Activated CD4-positive, alpha-beta T cell treated with anti-CD3 and anti-CD28 coated beads, Interleukin-2, amount 50 U/mL, for 24 hours (primary cell): ENCODE measurements at places on chromosomes 12 and 14.
A peak's percentile ranks its signal among the peaks of the same experiment; 100 is the strongest.

DNA sequence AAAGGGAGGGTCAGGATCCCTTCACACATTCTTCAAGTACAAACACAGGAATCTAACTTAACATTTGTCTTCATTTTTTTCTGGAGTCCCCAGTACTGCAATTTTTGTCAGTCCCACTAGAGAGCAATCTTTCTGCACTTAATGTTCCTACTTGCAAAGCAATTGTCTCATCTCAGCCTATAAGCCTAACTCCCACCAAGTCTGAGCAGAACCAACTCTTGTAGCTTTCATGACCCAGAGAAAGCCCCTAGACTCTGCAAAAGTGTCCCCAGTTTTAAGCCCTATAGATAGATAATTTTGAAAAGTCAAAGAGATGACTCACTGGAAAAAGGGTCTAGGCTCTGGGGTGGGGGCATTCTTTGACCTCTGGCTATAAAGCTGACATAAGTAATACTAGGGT is 1.8 kb upstream of the ZBTB39 start:
- DNase-seq = no peak

DNA sequence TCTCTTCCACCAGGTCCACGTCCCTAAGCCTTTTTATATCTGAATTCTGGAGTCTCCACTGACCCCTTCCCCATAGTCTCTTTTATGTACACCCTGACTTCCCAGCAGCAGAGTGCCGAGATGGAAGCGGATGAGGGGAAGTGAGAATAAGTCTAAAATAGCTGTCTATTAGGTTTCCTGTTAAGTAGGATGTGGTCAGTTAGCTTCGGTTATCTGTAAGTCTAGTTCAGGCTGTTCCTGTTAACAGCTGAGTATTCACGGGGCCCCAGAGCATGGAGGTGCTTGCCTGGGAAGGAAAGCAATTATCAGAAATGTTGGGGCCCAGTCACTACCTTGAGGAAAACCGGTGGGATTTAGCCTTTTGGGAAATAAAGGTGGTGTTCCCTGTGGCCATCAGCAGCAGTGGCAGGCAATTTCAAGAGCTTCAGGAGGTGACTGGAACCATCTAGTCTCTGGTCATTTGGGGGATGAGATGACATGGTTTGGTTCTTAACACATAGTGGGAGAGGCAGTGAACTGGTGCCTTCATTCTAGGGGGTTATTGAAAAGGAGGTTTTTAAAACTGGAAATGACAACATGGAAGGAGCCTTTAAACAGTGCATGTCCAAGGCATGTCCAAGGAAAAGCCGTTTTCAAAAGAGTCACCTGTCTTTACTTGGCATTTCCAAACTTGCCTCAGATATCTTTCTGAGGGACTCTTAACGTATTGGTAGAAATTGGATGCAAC is 21.8 kb downstream of the CHST11 start:
- no peak for DNase-seq

- DNase-seq = no peak
Measured at GRCh38 chr12:57454566-57455373, at the start of gene INHBE. TSS of gene INHBE (plus strand) at chr12:57455307. CDS start at chr12:57455537, 230 bp downstream.

DNA sequence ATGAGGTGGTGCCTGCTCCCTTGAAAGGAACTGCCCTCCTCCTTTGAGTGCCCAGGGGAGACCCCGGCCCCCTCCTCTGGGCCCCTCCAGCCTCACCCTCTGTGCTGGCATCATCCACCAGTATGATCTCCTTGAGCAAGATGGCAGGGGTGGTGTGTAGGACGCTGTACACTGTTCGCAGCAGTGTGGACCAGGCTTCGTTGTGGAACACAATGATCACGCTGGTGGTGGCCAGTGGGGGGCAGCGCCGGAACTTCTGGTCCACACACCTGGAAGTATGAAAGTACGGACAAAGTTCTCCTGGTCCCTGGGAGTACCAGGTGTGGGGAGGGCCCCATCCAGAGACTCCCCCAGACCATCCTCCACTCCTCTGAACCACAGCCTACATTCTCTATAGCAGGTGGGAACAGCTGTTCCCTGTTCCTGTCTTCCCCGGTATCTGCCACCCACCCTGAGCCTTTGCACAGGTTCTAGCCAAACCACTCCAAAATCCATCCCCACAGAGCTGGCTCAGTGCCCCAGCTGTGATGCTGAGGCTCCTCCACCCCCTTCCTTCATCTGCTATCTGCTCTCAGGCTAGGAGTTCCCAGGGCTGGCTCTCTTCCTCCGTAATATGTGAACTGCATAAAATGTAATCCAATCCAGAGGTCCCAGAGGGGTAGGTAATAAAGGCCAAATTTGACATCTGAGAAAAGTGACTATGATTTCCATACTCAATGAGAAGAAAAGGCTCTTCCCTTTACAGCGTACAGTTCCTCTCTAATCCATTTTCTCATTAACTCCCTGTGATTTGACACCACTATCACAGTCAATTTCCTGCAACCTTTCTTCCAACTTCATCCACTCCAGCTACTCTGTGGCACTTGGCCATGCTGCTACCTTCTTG is 13.9 kb downstream of the GALNT6 start:
- no peak for DNase-seq

GRCh38 chr12:39905152-39905551 is 200.7 kb downstream of the SLC2A13 start:
- no peak for DNase-seq

DNA sequence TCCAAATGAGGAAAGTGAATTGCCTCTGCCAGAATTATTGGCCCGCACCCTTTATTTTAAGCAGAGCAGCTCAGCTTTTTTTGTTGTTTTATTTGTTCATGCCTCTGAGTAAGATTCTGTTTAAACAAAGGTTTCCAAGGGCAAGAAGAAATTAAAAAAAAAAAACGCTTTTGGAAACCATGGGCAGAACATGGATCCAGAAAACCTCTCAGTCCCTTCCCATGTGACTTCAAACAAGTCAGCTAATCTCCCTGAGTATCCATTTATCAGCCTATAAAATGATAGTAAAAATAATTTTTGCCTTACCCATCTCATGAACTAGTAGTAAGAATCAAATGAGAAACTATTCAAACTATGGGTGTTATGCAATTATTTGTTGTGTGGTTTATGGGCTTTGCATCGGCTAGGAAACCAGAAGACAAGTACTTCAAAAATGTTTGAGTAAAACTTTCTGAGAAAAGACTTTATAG is 27.6 kb downstream of the KITLG start:
- DNase-seq = no peak

DNA sequence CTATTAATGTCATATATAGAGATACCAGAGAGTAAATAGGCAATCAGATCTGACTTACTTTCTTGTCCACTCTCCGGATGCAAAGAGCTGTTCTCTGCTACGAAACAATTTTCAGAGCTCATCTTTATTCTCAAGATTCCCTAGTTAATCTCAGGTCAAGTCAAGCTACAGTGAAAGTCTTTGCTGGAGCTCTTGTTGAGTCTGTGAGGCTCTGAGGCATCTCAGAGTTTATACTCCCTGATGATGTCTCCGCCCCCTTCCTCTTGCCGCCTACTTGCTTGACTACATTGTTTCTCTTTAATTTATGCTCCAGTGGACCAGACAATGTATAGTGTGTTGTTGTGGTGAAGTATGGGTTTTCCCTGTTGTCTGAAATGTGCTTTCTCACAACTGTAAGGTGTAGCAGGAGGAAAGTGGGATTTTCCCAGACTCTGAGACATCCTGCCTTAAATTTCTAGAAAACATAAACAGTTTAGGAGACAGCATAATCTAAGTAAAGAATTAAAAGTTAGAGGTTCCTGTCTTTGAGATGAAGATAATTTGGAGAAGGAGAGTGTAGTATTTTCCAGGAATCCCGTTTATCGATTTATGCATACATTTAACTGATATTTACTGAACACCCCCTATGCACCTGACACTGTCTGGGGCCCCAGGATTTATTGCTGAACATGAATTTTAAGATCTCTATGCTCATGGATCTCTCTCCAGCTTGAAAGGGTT is at the start of gene CD69:
Gene CD69 (minus strand): TSS at position 203 of the 720 bp plus-strand sequence. CDS start 81 bp downstream, at position 122.
- DNase-seq = peak; percentile 45

DNA sequence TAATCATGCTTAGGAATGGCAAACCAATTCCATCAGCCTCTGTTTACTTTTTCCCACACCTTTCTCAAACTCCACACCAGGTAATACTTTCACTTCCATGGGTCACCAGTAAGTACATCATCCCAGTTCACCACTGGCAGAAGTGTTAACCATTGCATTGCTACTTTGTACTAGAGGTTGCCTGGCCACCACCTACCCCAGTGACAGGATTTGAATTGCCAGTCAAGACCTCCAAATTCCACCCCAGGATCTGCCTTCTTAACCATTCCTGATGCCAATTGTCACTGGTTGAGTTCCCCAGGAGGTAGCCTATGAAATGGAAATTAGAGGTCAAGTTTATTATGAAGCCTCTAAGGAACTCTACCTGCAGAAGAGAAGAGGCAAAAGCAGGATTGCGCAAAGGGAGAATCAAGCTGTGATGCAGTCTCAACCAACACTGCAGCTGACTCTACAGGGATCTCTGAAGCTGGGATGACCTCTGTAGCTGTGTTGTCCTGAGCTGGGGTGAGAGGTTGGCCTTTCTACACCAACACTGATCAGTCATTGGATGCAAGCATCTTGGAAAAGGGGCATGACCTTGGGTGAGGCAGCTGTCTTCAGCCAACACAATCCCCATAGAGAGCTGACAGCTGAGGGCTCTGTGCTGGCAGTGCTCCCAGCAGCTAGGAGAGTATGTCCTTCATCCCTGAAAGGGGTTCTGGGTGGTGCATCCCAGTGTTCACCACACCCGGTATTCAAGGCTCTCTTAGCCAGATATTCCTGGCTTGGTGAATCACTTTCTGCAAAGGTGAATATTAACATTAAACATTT is 37.0 kb upstream of the HMGA2 start:
- DNase-seq = no peak

DNA sequence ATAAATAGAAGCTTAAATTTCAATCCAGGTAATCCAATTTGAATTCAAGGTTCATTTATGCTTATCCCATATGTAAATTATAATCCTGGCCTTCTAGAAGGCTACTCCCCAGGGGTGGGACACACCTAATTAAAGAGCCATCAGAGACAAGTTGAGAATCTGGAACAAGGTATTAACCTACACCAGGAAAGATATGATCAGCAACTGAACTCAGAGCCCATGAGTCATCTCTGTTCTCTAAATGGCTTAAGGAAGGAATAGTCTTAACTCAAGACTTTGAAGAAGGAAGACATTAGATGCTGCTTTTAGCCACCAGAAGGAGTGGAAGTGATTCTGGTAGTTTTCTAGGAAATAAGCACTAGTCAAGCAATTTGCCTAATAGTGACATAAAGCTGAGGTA is 88.0 kb downstream of the KIF21A start:
- no peak for DNase-seq

- no peak for DNase-seq
Measured at GRCh38 chr12:96985515-96986362, 78.7 kb downstream of the NEDD1 start.

GRCh38 chr12:26058818-26059217 is 66.0 kb downstream of the BHLHE41 start:
- DNase-seq = no peak

GRCh38 chr12:632102-632696 is 31.0 kb downstream of the NINJ2 start:
- no peak for DNase-seq

DNA sequence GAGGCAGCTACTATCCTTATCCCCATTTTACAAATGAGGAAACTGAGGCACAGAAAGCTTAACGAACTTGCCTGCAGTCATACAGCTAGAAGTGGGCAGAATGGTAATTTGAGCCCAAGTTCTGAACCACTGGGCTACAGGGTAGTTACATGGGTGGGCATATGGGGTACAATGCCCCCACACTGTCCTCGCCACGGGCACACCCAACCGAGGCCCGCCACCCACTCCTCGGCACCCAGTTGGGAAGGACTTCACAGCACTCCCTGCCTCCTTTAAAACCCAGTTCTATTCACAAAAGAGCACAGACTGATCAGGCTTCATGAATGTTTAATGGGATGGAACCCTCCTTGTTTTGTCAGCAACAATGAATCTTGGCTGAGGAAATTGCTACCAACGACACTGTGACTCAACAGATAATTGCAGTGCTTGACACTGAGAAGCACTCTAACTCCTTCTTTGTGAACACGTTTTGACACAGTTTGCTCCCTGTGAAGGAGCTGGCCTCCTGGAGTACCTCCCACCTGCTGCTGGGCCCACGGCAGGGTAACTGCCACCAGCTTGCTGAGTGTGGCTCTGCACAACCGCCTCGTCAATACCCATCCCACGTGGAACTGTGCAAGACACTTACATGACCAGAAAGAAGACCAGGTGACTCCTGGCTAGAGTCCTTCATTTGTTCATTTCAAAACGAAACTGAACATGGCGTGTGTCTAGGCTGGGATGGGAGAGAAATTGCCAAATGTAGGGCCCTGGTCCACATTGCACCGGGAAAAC is 63.5 kb downstream of the CLMN start:
- DNase-seq = no peak

GRCh38 chr12:97466621-97467020 is 4.0 kb downstream of the RMST start:
- no peak for DNase-seq

DNA sequence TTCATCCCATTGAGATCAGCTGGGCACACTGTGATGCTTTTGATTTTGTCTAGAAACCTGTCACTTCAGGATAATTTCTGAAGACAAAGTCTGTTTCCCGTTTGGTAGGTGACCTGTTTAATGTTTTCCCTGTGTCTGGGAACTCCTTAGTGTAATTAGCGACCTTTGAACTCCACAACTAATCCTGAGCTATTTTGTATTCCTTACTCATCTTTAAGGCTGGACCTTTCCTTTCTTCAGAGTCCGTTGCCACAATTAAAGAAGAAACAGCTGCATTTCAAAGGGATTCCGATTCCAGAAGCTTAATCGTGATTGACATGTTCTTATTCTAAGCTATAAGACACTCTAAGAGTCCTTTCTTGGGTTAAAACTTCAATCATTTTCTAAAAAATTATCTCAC is 22.0 kb downstream of the AP5M1 start:
- DNase-seq = no peak

DNA sequence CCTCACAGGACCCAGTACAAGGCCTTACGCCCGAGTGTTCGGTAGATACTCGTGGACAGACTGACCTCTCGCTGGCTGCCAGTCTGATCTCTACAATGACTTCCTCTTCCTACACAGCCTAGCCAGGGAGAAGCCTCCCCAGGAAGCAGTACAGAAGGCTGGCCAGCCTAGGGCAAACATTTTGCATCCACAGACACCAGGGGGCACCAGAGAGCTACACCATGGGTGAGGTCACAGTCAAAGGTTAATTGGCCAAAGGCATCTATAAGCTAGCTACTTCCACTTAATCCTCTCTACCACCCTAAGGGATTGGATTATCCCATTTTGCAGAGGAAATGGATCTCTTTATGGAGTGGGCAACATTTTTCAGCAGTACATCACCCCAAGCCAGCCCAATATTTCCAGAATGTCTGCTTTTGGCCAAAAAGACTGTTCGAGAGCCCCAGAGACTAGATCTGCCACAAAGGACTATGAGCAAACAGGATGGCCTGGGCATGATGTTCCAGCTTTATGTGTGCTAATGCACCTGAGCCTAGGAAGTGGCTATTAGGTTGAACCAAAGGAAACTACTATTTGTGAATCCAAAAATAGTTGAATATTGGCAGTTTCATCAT is 14.6 kb upstream of the PNMA1 start:
- DNase-seq = peak; percentile 87

DNA sequence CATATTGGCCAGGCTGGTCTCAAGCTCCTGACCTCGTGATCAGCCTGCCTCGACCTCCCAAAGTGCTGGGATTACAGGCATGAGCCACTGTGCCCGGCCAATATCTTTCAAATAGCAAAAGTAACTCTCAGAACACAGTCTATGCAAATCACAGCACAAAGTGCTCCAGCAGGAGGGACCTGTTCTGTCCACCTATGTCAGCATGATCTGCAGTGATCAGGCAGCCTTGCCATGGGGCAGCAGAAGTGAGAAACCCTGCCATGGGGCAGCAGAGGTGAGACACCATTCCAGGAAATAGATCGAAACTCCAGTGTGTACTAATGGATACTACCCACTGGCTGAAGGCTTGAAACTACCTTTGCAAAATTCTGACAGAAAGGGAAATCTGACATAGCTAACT is 78.5 kb upstream of the EIF5 start:
- no peak for DNase-seq
